ENCODE measurements at places on chromosomes 16 and 17.

DNA sequence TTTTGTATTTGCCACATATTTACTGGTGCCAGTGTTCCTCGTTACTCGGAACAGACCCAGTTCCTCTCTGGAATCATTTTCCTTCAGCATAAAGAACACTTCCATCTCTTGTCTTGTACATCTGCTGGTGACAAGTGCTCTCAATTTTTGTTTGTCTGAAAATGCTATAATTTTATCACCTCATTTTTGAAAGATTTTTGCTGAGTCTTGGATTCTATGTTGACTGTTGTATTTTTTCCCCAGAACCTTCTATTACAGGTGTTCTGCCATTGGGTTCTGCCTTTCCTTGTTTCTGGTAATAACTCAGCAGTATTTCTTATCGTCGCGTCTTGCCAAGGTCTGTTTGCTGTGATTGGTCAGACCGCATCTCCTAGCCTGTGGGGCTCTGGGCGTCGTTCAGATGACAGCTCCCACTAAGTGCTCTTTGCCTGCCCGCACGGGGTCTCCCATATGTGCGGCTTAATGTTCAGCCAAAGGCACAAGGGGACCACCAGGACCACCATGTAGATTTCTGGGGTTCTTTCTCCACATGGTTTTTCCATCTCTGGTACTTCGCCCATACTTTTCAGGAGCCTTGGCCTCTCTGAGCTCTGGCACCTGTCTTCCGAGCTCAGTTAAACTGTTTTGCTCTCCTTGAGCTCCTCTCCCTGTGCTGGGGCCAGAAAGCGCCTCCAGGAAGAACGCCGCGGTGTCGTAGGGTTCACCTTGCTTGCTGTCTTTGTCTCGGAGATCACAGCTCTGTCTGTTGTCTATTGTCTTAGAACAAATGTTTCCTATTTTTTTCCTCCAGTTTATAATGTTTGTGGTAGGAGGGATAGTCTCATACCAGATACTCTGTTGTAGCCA is 80.0 kb downstream of the METRNL start:
- no peak for DNase-seq

DNA sequence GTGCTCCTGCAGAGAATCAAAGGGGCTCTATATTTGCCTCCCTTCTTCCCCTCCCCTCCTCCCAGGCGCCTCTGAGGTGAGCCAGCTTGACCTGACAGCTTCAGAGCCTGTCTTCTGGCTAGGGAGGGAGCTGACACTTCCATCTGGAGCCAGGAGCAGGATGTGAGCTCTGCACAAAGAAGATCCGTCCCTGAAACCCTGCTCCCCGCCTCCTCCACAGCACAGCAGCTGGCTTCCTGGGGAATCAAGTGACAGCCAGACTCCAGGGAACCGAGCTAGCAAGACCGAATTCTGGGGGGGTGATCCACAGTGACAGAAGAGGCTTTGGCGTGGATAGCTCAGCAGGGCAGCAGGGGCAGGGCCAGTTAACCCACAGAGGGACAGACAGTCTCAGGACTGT is 37.2 kb downstream of the CCDC182 start:
- no peak for DNase-seq

- no peak for DNase-seq
Observed at GRCh38 chr16:67151431-67152097, 766 bp upstream of the B3GNT9 start.

DNA sequence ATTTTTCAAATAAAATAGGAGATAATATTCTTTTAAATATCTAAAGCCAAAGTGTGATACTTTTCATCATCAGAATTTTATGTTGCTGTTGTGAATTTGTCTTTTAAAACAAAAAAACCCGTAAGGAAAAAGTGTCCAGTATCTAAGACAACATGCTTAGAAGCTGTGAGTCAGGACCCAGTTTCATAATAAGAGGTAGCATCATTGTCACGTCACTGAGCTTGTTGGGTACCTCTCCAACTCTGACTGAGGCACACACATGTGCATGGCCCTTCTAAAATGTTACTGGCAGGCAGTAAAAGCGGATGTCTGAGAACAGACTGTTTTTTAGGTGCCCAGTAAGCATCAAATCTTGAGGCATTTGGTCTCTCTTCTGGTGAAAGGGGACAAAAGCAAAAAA is 2.5 kb downstream of the CIAPIN1 start:
- DNase-seq, result no peak

GRCh38 chr16:74999609-75000480 is 1.0 kb downstream of the ZNRF1 start:
- no peak for DNase-seq

DNA sequence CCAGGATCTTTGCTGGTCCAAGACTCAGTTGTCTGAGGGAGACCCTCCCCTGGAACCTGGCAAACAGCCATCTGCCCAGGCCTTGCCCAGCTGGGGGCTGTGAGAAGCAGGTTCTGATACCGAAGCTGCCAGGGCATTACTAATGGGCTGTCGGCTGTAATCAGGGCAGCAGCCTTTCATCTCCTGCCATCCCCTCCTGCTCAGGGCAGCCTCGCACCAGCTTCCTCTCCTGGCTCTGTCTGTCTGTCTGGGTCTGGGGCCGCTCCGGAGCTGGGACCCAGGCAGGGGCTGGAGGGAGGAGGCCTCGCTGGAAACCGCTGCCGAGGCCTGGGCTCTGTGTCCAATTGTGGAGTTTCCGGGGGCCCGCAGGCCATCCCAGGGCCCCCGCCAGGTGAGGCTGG is 21.6 kb upstream of the BRD7 start:
- no peak for DNase-seq

DNA sequence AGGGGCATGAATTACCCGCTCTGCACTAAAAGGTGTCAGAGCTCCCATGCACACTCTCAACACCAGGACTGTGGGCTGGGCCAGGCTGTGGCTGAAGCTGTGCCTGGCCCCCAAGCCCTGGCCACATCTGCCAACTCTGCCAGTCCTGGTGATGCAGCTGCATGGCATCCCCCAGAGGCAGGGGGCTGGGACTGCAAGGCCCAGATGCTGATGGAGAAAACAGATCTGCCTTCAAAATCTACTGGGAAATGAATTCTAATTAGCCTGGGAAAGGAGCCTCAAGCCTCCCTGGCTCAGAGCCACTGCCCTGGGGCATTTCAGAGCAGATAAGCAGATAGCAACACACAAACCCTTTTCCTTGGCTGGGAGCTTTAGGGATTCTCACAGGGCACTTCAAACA is 3.4 kb downstream of the CHST6 start:
- DNase-seq, result no peak

DNA sequence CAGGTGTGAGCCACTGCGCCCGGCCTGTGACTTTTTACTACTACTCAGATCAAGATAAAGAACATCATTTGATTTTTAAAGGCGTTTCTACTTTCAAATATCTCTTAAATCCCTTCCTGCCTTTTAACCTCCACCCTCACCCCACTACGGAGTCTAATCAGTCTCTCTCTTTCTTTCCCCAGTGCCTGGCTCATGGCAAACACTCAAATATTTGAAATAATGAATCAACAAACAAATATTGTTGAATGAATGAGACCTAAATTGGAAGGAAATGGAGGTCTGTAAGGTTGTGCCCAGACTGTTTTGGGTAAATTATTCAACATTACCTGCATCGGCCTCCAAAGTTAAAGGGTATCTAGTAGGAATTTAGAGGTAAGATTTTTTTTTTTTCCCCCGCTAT is 14.7 kb downstream of the COPZ2 start:
- no peak for DNase-seq

- no peak for DNase-seq
Observed at GRCh38 chr16:82685526-82685925, 58.8 kb downstream of the CDH13 start.

DNA sequence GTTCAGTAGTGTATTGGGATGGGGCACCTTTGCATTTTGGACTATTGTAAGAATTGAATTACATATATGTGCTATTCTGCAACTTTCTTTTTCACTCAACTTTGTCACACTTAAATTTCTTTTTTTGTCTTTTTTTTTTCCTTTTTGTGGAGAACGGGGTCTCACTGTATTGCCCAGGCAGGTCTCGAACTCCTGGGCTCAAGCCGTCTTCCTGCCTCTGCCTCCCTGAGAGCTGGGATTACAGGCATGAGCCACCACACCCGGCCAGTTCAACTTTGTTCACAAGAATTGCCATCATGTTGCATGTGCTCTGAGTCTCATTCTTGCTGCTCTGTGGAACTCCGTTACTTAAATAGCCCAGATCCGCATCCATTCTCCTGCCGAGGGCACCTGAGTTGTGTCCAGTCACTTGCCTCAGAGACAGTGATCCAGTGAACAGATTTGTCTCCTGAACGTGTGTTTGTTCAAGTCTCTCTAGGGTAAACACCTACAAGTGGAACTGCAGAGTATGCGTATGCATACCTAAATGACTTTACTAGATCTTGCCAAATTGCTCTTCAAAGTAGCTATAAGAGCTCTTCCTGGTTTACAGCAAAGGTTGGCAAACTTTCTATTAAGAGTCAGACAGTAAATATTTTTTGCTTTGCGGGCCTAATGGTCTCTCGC is 3.4 kb upstream of the SLC38A10 start:
- DNase-seq, result no peak

DNA sequence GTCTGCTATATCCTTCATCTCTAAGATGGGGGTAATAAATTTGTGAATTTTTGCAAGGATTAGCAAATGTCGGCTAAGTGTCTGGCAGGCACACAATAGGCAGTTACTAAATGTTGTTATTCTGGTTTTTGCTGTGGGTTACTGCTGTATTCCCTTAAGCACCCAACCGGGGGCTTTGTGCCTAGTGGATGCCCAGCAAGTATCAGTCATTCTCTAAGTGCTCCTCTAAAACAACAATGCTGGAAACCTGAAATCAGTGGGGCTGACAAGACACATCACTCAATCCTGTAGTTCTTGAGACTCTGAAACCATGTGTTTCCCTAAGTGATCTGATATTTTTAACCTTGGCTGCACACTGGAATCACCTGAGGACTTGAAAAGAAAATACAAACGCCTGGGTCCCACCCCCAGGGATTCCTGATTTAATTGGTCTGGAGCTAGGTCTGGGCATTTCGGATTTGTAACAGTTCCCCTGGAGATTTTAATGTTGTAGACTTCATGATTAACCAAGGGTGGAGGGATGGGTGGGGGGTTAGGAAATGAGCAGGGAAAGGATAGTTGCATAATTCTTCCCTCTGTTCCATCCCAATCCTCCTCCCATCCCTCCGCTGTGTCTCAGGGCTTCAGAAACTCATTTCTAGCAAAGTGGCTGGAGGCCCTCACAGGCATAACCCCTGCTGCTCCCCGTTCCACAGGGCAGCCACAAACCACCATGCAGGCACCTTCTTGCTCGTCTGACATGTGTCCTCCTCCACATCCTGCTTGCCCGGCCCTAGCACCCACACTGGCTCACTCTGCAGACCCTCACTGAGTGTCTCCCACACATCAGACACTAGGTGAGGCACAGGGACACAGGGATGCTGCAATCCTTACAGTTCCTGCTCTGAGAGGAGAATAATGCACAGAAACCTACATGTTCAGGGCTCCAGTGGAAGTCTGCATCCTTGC is 61.7 kb upstream of the LYRM9 start:
- DNase-seq, result no peak

DNA sequence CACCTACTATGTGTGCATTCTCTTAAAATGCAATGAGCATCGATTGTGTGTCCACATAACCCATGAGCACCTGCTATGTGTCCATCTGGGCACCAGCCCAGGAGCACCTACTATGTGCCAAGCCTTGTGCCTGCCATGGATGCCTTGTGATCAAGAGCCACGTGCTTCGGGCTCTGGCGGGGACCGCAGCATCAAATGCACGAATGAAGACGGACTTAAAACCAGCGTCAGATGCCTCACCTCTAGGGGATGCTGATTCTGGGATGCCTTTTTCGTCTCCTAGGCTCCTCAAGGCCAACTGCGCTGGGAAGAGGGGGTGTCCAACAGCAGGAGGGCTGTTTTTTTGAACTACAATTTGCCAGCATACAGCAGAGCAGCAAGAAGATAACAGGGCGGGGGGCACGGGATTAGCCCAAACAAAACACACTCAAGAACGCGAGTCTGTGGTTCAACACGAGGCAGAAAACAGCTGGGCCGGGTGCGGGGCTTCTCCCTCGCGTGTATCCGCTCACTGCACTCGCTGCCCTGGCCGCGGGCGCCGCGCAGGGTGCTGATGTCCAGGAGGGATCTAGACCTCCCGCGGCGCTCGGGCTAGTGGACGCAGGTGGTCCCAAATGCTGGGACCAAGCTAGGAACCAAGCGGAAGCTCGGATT is 1.2 kb upstream of the GLIS2 start:
- DNase-seq, result no peak

GRCh38 chr17:79085921-79086551 is 11.4 kb downstream of the ENGASE start:
- DNase-seq, result no peak

DNA sequence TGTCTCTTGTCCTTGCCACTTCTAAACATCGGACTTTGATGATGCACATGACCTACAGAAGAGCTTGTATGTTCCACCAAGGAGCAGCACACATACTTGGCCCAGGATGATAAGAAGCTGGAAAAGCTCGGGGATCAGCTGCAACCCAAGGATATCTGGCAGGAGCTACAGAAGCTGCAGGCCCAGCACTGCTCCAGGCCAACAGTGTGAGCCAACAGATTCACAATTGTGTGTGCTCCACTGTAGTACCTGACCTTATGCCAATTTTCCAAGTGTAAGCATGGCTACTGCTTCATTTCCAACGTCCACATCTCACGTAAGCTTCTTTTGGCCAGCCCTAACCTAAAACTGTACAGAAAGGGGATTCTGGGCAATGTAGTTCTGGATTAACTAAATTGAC is 83.4 kb downstream of the COX10 start:
- peak; percentile 59 for DNase-seq
